ENCODE measurements at places on chromosomes 2 and 18. TPM values are rescaled to one million over a fixed set of nuclear protein-coding genes. Genes with fewer than 3 reads are reported as not detected.
A peak's percentile ranks its signal among the peaks of the same experiment; 100 is the strongest.

Gene POTEI
- total RNA-seq, result not detected

- DNase-seq, result no peak
These were observed 383.0 kb upstream of the LRRTM1 start for GRCh38 chr2:80687524-80687923.

DNA sequence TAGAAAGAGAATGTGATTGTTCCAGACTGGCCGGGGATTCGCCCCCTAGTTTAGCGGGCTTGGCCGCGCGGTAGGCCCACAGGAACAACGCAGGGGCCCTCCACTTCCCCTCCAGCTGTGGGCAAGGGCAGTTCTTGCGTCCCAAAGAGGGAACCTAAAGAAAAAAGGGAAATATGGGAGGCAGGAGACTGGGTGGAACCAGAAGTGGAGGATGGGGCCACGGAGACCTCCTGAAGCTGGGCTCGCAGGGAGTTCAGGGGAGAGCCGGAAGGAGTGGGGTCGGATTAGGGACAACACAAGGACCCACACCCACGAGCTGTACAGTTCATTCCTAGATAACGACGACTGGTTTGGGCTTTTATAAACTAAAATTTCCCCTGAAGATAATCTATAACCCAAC, 18.2 kb downstream of the GNLY start:
- DNase-seq, result no peak

Gene RNU2-63P
- total RNA-seq, result 2.4 TPM

Gene TWIST2
- 1.4 TPM for total RNA-seq

Gene CHRND
- total RNA-seq, result not detected

GRCh38 chr2:83578405-83578804, 880.7 kb downstream of the SUCLG1 start:
- DNase-seq, result no peak

DNA sequence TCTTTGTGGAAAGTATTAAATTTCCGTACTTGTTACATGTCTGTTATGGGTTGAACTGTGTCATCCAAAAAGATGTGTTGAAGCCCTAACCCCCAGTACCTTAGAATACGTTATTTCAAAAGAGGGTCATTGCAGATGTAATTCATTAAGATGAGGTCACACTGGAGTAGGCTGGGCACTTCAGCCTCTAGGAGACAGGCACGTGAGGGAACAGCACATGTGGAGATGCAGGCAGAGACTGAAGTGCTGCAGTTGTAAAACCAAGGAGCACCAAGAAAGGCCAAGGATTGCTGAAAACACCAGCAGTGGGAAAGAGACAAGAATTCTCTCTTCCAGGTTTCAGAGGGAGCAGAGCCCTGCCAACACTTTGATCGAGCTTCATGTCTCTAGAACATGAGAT, 4.6 kb upstream of the RHBDD1 start:
- no peak for DNase-seq

Gene SRD5A2
- total RNA-seq, result 0.22 TPM

DNA sequence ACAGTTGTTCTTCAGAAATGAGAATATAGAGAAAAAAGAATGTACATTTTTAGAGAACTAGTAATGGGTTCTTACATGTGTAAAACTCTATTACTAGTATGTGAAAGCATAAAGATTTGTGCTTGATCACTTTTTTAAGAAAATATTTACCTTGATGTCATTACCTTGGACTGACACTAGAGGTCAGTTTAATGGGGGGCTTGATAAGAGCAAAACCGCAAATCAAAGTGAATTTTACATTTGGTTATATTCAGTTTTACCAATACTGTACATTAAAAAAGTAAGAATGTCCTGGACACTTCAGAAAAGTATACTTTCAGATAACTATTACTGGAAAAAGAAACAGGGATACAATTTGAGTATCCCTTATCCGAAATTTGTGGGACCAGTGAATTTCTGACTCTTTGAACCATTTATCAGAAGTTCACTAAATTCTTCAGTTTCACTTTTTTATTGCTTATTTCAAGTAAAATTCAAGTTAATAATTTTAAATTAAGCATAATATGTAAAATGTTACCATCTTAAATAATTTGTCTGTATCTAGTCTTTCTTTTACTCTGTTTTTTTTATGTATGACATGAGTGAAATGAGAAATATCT, 1149.5 kb downstream of the DSC3 start:
- no peak for DNase-seq

DNA sequence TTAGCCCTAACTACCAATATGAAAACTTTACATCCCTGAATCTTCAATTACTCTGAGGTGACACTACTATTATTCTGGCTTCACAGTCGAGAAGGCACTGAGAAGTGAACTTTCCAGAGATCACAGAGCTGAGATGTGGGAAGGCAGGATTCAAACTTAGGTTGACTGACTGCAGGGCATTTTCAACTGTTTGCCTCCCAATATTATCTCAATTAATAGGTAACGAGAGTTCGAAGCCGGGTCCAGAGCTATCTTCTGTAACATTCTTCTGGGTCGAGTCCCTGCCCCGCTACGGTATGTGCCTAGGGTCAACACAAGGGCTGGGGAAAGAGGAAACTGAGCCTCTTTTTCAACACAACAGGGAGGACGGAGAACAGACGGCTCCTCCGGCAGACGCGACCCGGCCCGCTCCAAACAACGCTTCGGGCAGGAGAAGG, 740 bp downstream of the CHMP3 start:
- DNase-seq, result no peak

Gene AQP12A
- not detected for total RNA-seq

DNA sequence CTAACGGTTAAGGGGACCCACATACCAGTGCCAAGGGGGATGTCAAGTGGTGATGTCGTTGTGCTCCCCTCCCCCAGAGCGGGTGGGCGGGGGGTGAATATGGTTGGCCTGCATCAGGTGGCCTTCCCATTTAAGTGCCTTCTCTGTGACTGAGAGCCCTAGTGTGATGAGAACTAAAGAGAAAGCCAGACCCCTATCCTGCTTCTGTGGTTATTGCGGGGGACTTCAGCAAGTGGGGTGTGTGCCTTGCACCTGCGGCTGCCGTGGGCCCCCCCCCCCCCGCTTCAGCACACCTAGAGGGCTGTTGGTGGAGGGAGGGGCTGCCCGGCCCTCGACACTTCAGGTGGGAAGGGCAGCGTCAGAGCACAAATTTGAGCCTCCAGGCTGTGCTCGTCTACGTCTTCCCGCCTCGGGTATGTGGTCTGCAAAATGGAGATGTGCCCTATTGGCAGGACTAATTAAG, 6.1 kb downstream of the CTDSP1 start:
- DNase-seq, result peak; percentile 85

DNA sequence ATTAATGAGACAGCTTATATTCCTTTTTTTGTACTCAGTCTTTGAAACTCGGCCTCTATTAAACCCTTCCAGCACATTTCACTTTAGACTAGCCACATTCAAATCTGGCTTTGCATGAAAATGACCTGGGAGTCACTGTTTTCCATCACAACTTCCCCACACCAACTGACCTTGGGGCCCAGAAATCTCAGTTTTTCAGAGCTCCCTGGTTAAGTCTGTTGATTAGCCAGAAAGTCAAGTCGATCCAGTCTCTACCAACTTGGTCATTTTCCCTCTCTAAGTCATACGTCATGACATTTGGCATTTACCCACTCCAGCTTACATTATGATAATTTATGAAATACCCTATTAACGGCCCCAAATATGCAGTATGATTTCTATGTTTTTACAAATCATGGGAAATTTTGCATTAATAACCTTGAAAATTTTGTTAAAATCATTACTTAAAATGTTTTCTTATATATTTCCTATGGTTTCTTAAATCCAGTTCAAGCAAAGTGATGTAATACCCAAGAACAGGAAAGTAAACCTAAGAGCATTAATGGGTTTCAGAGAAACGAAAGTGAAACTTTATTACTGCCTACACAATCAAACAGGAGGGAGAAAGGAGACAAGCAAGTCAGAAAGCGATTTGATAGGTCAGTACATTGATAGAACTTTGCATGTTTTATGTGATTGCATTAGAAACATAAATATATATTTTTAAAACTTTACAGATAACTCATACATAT, 77.1 kb downstream of the SPATS2L start:
- no peak for DNase-seq

Gene MC4R
- total RNA-seq, result 0.19 TPM

DNA sequence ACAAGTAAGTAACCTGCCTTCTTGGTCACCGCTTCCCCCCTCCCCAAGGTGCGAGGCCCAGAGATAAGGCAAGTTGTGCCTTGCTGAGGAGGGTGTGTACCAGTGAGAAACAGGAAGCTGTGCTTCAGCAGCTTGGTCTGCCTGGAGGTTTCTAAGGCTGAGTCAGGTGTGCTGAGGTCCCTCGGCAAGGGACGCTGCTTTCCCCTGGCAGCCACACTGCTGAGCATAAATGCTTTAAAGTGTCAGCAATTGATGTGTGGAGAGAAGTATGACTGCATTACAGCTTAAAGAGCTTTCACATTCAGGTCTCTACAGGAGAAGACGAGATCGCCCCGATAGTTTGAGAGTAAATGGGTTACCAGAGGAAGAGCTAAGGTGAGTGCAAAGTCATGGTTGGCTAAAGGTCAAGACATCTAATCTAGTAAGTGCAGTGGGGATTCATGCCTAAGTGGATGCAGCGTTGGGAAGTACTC, 86.9 kb downstream of the LIMS1 start:
- DNase-seq, result no peak

Gene REG3G
- total RNA-seq, result 8.8 TPM

Gene TM4SF20
- not detected for total RNA-seq

Gene RASGRP3
- 22.6 TPM for total RNA-seq

Data from kidney (tissue), 22 donors.